ENCODE measurements at places on chromosomes 11 and 22.

- DNase-seq, result no peak
Measured at GRCh38 chr11:128302425-128303186, 284.8 kb downstream of the ETS1 start.

DNA sequence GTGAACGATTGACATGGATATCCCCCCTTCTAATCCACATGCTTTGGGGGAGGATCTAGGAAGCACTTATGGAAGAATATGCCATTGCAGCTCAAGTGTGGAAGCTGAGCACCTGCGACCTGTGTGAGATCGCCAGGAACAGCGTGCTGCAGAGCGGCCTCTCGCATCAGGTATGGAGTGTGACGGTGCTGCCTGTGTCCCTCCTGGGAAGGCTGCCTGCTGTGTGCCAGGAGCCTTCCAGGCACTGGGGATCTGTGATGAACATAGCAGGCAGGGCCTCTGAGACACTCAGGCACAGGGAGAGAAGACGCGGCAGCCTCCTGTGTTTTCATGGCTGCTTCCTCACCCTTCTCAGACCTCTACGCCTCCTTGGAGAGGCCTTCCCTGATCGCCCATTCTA lies 36.5 kb downstream of the RNF141 start:
- DNase-seq, result no peak

DNA sequence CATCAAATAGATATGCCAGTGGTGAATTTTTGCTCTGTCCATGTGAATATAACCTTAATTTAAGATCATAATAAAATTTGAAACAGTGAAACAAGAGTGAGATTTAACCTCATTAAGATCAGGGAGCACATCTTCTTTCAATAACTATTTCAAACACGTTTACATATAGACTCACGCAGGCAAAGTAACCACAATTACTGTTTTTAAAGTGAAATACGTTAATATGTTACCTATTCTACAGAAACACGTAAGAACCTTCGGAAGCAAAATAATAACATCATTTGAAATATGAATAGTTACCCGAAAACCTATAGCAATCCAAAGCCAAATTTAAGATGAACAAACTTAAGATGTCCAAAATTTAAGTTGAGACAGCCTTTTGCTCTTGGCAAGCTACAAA lies 136.2 kb upstream of the ZC3H12C start:
- no peak for DNase-seq

- DNase-seq, result no peak
Measured at GRCh38 chr22:49546811-49547585, 280.7 kb downstream of the BRD1 start.

DNA sequence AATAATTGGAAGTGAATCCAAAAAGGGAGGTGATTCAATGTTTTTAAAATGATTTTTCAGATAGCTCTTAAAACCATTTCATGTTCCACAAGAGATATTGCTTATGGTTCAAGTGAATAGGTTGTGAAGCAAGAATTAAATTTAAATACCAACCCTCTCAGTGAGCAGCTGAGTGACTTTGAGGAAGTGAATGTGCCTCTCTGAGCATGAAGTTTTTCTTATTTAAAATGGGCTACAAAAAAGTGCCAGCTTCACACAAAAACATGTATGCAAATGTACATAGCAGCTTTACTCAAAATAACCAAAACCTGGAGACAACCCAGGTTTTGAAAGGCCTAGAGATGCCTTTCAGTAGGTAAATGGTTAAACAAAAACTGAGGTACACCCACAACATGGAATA lies 35.5 kb upstream of the GAB4 start:
- no peak for DNase-seq

DNA sequence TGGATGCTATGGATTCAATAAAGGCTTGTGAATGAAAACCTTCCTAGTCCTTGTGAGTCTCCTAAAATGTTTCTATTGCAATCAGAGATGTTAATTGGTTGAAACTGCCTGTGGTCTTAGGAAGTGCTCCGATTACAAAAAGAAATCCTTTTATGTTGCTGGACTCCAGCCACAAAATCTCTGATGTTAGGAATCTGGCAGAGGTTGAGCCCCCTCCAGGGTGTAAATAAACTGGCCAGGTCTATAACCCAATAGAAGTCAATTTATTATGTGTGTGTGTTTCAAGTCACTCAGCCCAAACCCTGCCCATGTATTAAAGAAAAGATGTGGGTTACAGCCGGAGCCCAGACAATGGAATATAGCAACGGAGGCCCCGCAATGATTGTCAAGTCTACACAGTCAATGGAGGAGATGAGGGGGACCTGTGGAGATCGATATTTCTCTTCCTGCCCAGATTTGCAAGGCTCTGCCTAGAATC lies 218.1 kb upstream of the SORL1-AS1 start:
- no peak for DNase-seq
